ENCODE measurements at places on chromosomes 4 and X. TPM values are rescaled to one million over a fixed set of nuclear protein-coding genes. Genes with fewer than 3 reads are reported as not detected.

GRCh38 chr4:38752941-38753806 is 29.6 kb downstream of the TLR10 start:
- peak; percentile 96 for DNase-seq

GRCh38 chrX:154321594-154321993 is 26.0 kb downstream of the TKTL1 start:
- DNase-seq = peak; percentile 12

DNA sequence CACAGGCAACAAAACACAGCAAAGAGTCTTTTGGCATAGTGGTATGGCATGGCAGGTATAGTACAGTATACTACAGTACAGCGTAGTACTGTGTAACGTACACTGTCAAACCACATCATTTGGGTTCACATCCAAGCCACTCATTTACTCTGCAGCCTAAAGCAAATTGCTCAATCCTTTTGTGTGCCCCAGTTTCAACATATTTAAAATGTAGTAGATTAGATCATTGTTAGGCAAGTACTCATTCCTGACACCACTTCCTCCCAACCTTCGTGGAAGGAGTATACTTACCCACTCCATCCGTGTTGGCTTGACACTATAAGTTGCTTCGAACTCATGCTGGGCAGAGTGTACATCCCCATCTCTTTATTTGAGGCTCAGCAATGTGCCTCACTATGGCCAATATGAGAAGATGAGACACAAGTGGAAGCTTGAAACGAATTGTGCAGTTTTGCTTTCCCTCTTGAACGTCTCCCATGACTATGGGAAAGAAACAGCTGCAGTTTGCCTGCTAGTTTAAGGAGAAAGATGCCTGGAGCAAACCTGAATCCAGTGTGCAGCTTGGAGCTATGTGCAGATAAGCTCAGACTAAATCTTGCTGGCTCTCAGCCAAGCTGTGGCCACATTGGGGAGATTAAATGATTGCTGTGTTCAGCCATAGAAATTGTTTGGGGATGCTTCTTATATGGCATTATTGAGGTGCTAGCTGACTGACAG is 85.7 kb upstream of the TBL1X start:
- DNase-seq = peak; percentile 14

DNA sequence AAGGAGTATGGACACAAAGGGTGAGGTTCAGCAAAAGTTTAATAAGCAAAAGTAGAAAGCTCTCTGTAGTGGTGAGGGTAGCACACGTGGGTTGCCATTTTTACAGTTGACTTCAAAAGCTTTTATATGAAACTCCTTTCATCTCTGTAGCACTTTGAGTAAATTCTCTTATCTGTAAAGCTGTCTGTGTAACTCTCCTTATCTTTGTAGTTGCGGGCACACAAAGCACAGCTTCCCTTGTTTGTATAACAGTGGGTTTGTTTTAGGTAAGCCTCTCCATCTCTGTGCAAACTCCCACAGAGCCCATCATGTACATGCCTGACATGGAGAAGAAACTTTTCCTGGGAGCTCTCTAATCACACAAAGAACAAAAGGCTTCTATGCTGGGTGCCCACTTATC is 325.9 kb upstream of the PABPC5 start:
- DNase-seq = no peak

DNA sequence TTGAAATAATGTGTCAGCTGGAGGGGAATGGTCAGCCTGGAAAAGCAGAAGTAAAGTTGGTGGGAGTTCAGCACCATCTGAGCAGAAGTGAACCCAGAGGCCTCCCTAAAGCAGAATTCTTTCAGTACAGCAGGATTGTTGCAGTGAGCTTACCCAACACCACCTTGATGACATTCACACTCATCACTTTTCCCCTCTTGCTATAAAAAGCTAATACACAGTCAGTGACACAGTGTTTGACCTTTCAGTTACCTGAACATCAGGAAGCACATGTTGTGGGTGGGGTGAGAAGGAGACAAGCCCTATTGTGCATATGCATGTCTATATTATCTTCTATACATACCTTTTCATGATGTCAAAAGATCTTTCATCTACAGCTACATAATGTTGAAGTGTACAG is 624.7 kb upstream of the ZFP42 start:
- no peak for DNase-seq

DNA sequence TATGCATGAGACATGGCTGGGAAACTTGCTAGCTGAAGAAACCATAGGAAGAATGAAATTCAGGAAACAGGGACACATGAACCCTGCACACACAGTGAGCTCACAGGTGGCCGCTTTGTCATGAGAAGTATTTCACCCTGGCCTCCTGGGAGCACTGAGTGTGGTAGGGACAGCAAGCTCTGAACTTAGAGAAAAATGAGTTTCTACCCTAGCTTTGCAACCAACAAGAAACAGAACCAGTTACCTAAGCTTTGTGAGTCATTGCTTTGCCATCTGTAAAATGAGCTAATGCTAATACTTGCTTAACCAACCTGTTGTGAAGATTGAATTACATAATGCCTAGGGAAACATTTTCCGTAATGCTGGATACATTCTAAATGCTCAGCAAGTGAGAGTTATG is 206.6 kb upstream of the HS3ST1 start:
- DNase-seq = no peak

RNF212 gene
- total RNA-seq = not detected

- peak; percentile 84 for DNase-seq
Observed at GRCh38 chr4:54661169-54661568, 3.4 kb downstream of the KIT start.

XAGE1A gene
- total RNA-seq = not detected

CXorf49 gene
- total RNA-seq = not detected

DNA sequence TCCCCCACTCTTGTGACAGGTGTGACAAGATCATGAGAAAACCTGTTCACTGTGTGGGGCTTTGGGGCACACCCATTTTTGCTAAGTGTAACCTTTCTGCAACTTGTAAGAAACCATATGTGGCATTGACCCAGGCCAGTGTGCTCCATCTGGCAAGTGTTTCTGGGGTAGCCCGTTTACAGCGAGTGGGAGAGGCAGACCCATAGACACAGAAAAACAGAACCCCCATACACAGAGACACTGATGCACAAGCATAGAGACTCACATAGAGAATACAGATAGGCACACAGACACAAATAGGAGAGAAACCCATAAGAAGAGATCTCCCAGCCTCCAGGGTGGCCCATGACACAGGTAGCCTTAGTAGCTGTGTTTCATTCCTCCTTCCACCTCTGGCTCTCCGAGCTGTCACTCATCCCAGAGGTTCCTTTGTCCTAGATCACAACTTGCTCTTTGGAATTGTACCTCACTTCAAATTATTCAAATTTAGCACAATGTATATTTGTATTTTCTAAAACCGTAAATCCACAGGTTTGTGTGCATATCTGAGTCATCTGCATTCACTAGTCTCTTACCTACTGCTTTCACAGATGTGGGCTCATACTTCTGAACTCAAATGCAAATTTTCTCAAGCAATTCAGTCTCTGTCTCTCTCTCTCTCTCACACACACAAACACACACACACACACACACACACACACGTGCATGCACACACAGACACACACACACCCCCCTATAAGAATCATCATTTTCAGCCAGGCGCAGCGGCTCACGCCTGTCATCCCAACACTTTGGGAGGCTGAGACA is 114.4 kb downstream of the SH3KBP1 start:
- no peak for DNase-seq

DNA sequence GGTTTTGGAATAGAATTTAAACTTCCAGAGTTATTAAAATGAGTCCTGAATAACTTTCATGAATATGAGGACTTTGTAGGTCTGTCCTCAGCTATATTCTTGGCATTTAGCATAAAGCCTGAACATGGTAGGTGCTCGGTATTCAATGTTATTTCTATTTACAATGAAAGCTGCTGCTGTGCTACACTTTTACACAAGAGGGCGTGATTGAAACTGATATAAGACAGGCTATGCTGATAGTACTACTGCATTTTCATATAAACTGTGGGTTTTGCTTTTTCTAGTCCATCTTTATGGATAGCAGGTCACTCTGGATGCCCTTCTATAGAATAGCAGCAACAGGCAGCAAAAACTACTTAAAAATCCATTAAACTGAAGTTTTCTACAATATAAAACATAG is 12.3 kb upstream of the GNPDA2 start:
- DNase-seq = peak; percentile 15

GRCh38 chr4:145734576-145735346 is 54.8 kb downstream of the C4orf51 start:
- peak; percentile 99 for DNase-seq

DNA sequence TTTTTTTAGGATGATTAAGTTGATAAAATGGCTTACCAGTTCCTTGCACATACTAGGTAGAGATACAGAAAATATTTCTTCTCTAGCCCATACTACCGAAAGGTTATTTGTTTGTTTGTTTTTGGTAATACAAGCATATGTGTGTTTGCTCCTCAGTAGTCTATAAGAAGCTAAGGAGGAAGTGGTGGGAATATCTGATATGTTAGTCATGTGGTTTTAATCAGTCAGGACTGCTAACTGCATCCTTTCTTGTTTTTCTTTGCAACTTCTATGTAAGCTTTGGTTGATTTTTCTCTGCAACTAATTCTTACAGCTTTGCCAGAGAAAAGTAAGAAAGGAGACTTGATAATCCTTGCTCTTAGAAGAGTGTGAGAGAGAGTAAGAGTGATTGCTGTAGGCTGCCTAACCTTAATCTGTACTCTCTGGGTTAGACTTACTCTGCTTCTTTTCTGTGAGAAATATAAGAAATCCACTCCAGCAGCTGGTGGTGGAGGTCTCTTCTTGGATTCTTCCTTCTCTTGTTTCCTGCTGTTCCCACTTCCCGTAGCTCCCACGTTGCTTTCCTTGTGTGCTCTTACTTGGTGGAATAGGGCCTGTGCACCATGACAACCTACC is 28.3 kb downstream of the SEPTIN11 start:
- peak; percentile 75 for DNase-seq

- peak; percentile 26 for DNase-seq
Observed at GRCh38 chrX:84339507-84340364, 151.7 kb upstream of the RPS6KA6 start.

GRCh38 chrX:632366-633042 is 1.9 kb downstream of the SHOX start:
- no peak for DNase-seq

DNA sequence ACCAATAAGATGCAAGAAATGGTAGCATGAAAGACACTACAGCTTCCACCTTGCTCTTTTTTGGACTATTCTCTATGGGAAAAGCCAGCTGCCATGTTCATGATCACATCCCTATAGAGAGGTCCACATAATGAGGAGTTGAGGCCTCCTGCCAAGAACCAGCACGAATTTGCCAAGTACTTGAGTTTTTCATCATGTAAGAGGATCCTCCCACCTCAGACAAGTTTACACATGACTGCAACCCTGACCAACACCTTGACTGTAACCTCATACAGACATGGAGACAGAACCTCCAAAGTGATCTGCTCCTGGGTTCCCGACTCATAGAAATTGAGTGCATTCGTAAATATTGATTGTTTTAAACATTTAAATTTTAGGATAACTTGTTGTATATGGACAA is 135.2 kb upstream of the TSPAN5 start:
- no peak for DNase-seq

DNA sequence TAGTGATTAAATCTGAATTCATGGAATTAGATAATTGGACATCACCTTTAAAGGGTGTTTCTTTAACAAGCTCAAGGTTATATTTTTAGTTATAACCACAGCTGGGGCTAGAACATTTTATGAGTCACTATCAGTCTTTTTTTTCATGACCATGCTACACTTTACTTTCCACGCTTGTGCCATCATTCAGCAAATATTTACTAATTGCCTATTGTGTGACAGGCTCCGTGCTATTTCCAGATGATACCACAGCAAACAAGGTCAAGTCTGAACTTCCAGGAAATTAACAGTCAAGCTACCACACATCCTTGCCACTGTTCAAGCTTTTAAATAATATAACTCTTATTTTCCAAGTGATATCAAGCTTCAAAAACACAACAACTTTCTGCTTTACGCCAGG is 16.5 kb downstream of the SPANXN3 start:
- no peak for DNase-seq

MXRA5 gene
- 5.5 TPM for total RNA-seq

DNA sequence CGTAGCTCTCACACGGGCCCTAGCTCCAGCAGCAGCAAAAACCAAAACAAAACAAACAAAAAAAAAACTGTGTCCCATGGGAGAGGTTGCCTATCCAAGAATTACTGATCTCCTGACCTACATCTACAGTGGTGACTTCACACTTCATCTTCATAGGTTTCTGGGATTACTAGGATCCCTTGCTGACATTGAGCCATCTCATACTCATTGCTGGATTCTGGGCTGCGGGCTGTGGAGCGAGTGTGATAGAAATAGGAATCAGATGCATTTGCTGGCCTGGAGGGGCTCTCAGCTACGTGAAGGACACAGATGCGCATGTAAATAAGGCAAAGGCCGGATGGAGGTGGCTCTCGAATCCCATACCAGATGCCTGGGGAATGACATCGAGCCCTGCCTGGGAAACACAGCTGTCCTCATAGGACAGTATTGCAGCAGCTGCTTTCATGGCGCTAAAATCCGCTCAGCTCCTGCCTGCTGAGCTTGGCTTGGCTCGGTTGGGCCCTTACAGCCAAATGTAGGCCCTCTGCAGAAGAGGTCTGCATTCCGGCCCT is 41.7 kb downstream of the CNGA2 start:
- no peak for DNase-seq

SPANXD gene
- total RNA-seq = 3.1 TPM

DNA sequence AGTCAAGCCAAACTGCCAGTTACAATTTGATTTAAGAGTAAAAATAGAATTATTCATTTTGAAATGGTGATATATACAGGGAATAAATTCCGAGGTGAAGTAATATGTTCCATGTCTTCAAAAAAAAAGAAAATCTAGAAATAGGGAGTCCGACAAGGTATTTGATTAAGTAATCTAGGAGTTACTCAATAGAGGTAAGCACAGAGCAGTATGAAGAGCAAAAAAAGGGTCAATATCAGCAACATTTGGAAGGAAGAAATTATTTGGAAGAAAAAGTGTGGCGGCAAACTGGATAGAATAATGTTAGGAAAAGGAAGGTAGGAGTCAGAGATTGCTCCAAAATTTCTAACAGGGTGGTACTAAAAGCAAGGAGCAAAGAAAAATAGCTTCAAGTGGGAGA is 113.7 kb upstream of the BMP3 start:
- no peak for DNase-seq

NUP62CL gene
- total RNA-seq = not detected

GJB1 gene
- total RNA-seq = not detected

TET2 gene
- total RNA-seq = 10.3 TPM

PAGE5 gene
- not detected for total RNA-seq

DNA sequence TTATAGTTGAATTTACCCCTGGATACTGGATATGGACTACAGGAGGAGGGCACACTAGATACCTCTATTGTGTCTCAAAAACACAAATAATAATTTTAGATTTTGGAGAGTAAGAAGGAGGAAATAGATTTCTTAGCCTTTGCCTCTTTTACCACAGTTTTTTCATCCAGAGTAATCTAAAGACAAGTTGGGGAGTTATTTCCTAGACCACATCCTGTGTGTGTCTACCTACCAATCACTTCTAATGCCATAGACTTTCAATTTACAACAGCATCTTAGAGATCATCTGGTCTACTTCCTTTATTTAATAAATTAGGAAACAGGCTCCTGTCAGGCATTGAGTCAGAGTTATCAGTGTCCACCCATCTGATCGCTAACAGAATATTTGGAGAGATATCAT is 191.5 kb downstream of the EDA start:
- no peak for DNase-seq
